ENCODE measurements at places on chromosomes 2 and 18. TPM values are rescaled to one million over a fixed set of nuclear protein-coding genes. Genes with fewer than 3 reads are reported as not detected.

DNA sequence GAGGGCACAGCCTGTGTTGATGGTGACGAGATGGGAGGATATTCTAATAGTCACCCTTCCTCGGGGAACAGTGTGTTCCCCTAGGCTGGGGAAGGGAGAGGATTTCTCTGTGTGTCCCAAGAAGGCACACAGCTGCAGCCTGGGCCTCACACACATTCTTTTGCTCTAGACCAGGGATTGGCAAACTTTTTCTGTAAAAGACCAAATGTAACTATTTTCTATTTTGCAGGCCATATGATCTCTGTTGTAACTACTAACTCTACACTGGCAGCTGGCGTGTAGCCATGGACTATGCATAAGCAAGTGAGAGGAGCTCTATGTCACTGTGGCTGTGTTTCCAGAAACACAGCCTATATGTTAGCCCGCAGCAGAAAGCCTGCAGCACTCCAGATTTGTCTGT lies 65.8 kb downstream of the ARHGAP28 start:
- DNase-seq: no peak

GRCh38 chr2:72911256-72911655 lies 6.1 kb upstream of the EMX1 start:
- no peak for DNase-seq

DNA sequence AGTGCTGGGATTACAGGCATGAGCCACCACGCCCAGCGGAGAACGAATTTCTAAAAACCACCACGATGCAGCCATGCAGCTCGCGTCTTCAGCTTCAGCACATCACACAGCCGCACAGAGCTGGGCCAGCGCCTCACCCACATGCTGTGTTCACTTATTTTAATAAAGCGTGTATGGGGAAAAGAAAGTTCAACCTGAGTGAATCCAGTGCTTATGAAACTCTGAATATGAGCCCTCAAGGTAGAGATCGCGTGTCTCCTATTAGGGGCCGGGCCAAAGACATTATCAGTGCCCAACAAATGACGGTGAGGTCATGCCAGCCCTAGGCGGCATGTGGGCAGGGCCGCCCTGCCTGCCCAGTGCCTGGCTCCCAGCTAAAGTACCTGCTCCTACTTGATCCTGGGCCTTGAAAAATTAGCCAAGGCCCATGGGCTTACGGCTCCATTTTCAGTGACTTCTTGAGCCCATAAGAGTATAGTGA lies 44.3 kb downstream of the SPRED2 start:
- no peak for DNase-seq

- no peak for DNase-seq
These were observed 215.4 kb upstream of the OSR1 start for GRCh38 chr2:19573784-19574183.

GRCh38 chr2:58425368-58425767 lies 184.2 kb upstream of the FANCL start:
- DNase-seq: no peak

- no peak for DNase-seq
These were observed 10.0 kb upstream of the RIT2 start for GRCh38 chr18:43125471-43125870.

DNA sequence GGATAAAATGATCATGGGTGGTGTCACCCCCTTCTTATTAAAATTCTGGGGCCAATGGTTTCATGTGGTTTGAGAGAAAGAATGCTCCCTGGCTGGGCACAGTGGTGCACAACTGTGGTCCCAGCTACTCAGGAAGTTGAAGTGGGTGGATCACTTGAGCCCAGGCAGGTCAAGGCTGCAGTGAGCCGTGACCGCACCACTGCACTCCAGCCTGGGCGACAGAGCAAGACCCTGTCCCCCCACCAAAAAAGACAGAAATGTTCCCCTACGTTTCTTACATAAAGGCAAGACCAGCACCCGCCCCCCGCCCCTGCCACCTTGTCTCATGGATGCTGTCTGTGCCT lies 53.0 kb upstream of the ID2 start:
- no peak for DNase-seq

- no peak for DNase-seq
These were observed 167.9 kb downstream of the CCDC102B start for GRCh38 chr18:68965817-68966216.

DNA sequence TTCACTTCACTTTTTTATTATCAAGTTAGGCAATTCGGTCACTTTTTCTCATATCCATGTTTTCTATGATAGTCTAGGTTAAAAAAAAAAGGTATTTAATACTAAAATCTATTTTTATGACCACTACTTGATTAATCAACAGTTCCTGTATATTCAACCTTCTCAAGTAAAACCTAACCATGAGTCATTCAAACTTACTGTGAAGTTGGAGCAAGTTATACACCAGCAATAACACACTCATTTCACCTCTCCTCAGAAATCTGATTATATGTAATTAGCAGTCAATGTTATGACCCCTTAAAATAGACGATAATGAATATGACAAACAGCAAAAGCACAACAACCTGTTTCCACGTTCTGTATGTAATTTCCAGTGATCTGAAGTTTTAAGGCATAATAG lies 35.0 kb upstream of the ADAM17 start:
- DNase-seq: no peak

DNA sequence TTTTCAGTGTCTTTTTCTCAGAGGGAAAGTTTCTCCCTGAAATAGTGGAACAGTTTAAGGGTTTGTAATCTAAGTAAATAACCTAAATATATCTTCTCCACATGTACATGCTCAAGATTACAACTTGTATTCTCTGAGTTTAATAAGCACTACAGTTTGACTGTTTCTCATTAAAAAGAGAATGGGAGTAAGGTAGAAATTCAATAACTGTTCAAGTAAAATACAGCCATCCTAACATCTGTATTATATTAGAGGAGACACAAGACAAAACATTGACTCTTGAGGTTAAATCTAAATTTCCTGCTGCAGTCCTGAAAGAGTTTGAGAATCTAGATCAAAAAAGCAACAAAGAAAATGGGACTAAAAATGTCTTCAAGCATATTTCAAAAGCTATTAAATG lies 73.0 kb upstream of the ZNF397 start:
- DNase-seq: no peak

DNA sequence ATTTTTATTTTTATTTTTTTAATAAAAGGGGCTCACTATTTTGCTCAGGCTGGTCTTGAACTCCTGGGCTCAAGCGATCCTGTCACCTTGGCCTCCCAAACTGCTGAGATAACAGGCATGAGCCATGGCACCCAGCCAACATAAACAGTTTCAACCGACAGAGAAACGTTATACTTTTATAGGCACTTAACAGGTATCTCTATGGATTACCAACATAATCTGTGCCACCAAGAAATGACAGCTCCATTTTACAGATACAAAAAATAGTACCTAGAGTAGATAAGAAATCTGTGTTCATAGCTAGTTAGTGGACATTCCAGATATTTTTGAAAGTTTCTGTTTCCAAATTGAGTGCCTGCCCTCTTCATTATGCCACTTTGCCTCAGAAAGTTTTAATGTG lies 1316.7 kb downstream of the LRP1B start:
- no peak for DNase-seq

DNA sequence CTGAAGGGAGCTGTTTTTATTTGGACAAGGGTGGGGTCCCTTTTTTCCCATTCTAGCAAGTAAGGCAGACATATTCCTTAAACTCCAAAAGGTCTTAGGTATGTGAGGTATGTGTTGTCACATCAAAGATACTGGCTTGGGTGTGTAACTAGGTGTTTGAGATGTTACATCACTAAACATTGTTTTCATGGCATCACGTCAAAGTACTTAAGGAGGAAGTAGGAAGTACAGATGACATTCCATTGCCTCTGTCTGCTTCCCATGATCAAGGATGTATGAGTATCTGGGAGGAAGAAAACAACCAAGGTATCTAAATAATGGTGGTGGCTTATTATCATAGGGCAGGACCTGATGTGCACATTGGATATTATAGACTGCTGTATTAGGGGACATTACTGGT lies 39.3 kb downstream of the CD302 start:
- no peak for DNase-seq

- no peak for DNase-seq
These were observed 37.5 kb downstream of the SLC4A3 start for GRCh38 chr2:219664944-219665343.

- DNase-seq: no peak
These were observed 47.6 kb downstream of the STK17B start for GRCh38 chr2:196123679-196124373.

DNA sequence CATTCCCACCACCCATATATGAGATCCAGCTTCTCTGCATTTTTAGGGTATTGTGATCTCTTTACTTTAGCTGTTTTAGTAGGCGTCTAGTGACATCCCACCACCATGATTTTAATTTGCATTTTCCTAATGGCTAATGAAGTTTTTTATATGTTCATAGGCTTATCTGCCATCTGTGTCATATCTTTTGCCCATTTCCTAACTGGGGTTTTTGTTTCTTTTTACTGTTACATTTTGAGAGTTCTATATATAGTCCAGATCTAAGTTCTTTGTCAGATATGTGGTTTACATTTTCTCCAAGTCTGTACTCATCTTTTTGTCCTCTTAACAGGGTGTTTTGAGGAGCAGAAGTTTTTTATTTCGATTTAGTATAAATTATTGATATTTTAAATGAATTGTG lies 39.6 kb downstream of the PTPN2 start:
- DNase-seq: no peak

- DNase-seq: no peak
These were observed 65.1 kb downstream of the USP34 start for GRCh38 chr2:61405813-61406212.

GRCh38 chr2:196515608-196516007 lies 123.9 kb upstream of the CCDC150 start:
- DNase-seq: no peak

- DNase-seq: no peak
These were observed 43.4 kb downstream of the ITGB6 start for GRCh38 chr2:160156665-160157064.

GRCh38 chr2:219430633-219431615 lies 3.7 kb upstream of the SPEG start:
- peak; percentile 36 for DNase-seq

DNA sequence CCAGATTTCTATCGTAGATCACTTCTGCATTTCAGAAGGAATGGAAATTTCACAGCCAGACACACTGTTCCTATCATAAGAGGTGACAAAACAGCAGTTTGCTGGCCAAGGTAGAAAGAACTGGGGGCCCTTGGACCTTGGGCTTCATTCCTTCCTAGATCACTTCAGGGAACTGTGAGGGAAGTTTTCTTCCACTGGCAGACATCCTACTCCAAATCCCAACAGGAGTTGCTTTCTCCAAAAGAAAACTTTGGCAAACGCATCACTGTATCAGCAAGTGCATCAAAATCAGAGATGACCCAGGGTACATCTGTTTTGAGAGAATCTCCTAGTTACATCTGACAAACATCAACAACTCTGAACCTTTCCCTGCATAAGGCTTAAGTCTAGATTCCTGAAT lies 348.4 kb upstream of the KLHL29 start:
- no peak for DNase-seq

MC2R gene
- total RNA-seq: not detected

SCN1A gene
- total RNA-seq: not detected

CHRNG gene
- not detected for total RNA-seq

TDRD15 gene
- total RNA-seq: 0.27 TPM

ZC3H8 gene
- total RNA-seq: 16.0 TPM
